ENCODE measurements at places on chromosomes 3 and 15.

GRCh38 chr3:43034911-43035310 lies 55.8 kb downstream of the GASK1A start:
- no peak for DNase-seq

- DNase-seq = no peak
These were observed 399.5 kb upstream of the GOLIM4 start for GRCh38 chr3:168495270-168495669.

GRCh38 chr15:84638103-84638502 lies 16.0 kb downstream of the WDR73 start:
- DNase-seq = no peak

GRCh38 chr3:35523074-35523473 lies 116.3 kb upstream of the ARPP21 start:
- no peak for DNase-seq

DNA sequence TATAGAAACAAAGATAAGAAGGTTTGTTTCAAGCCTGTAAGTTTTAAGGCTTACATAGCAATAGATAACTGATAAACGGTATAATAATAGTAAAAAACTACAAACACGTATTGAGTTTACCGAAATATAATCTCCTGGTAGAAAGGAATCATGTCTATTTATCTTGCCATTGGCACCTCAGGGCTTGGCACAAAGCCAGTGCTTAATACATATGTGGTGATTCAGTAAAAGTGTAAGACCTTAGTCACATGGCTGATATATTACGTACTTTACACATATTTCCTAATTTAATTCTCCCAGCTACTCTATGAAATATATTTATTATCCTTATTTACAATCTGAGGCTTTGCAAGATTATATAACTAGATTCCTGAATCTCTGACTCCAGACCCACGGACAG lies 32.0 kb upstream of the SLCO3A1 start:
- no peak for DNase-seq

- DNase-seq = no peak
These were observed 36.7 kb upstream of the IL20RB start for GRCh38 chr3:136920904-136921611.

DNA sequence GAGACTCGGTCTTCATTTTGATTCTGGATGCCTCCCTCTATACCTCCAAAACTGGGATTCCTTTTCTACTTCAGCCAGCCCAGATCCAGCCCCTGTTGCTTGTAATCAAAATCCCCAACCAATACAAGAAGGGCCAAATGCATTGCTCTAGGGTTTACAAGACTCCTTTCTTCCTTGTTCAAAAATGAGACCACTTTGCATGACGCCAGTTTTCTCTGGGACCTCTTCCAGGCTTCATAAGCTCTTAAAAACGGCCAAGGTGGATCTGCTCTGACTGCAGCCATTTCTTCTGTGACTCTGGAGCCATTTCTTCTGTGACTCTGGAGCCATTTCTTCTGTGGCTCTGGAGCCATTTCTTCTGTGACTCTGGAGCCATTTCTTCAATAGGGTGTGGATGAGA lies 71.9 kb downstream of the ADAMTS17 start:
- DNase-seq = no peak

GRCh38 chr3:35638980-35639253 lies 408 bp upstream of the ARPP21 start:
- no peak for DNase-seq

- DNase-seq = no peak
These were observed 13.9 kb downstream of the ARHGEF3 start for GRCh38 chr3:56787784-56788256.

- DNase-seq = no peak
These were observed 72.6 kb upstream of the DPH6 start for GRCh38 chr15:35618260-35619188.

DNA sequence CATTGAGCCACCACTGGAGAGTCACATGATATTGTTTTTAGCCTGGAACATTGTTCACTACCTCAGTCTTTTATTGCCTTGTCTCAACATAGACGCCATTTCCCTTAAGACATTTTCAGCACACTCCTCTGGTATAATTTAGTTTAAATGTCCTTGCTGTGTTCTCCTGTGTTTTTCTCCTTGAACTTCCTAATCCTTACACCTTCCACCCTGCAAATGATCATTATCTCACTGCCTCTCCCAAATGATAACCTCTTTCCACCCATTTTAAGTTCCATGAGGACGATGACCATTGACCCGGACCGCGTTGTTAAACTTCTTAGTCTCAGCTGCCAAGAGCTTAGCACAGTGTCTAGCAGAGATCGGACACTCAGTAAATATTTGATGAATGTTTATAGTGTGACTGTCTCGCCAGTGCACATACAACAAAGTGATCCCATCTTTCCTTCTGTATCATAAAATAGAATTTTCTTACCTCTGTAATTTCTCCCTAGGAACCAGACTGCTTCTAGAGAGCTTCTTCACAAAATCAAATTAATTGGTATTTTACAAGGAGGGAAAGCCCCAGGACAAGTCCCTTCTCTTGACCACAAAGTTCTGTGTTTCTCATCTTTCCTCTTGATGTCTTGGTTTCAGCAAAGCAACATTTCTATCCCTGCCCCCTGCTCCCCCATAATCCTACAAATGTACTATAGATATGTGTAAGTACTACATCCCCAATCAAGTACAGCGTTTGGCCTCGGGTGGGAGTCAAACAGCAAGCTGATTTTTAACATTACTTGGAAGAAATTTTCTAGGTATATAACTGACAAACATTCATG lies 429.6 kb downstream of the LPP start:
- no peak for DNase-seq

- DNase-seq = no peak
These were observed 533.5 kb downstream of the IGSF11 start for GRCh38 chr3:118501152-118501551.

DNA sequence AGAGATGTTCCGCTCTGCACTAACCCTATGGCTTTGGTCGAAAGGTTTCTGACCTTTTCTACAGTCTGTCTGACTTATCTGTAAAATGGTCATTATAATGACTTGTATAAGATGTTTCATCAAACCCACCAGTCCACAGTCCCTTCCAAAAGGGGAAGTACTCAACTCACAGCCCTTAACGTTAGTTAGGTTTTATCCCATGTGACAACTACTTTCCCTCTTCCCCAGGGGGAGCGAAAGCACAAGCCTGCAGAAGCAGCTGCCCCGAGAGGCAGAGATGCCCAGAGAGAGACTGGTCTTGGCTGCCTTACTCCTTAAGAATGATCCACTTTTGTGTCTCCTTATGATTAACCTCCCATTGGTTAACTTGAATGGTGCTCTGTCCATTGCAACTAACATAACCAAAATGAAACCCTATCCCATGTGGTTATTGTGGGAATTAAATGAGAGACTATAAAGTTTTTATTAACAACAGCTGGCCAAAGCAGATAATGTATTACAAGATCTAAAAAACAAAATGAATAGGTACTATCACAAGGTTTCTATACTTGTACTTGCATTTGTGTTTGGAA lies 6.4 kb downstream of the ASTE1 start:
- DNase-seq = no peak

DNA sequence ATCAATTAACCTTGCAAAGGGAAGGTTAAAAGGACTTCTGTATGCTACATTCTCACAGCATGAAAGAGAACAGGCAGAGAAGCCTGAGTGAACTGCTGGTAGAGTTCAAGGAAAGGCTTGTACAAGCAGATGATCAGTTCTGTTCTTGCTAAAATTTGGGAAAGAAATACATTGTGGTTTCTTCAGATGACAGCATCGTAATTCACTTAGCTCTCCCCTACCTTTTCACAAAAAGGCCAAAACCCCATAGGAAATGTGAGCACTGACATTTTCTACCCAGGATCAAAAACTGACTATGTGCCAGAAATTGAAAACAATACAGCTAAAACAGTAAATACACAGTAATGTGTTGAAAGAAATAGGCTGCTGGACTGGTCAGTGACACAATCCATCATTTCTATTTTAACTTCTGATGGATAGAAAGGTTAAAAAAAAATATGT lies 216.4 kb downstream of the DPH6 start:
- no peak for DNase-seq

GRCh38 chr15:29570121-29570947 lies 251.9 kb downstream of the TJP1 start:
- DNase-seq = no peak

GRCh38 chr3:98581474-98581873 lies 11.9 kb downstream of the CPOX start:
- no peak for DNase-seq
